ENCODE measurements at places on chromosomes 4 and X.

DNA sequence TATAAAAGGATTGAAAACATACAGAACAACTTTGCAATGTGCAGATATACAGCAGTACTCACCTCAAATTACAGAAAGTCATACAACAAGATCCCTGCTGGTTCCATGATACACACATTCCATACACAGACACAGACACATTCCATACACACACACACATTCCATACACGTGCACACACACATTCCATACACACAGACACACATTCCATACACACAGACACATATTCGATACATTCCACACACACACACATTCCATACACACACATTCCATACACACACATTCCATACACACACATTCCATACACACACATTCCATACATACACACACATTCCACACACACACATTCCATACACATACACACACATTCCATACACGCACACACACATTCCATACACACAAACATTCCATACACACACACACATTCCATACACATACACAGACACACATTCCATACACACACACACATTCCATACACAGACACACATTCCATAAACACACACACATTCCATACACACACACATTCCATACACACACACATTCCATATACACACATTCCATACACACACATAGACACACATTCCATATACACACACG, 13.7 kb downstream of the LINC00632 start:
- DNase-seq, result peak; percentile 48

DNA sequence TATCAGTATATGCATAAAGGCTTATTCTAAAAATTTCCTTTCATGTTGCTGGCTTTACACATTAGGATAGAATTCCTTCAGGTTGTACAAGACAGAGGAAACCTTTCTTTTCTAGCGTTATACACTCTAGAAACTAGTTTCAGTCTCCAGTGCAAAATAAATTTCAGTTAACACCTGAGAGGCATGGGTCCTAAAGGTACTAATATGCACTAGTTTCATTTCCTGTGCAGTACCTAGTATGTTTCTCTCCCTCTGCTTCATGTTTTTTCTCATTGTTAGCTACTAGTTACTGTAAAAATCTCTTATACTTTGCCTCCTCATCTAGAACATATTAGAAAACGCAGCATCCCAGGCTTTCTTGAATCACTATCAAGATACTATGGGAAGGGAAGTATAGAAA, 54.0 kb downstream of the SNX25 start:
- no peak for DNase-seq

DNA sequence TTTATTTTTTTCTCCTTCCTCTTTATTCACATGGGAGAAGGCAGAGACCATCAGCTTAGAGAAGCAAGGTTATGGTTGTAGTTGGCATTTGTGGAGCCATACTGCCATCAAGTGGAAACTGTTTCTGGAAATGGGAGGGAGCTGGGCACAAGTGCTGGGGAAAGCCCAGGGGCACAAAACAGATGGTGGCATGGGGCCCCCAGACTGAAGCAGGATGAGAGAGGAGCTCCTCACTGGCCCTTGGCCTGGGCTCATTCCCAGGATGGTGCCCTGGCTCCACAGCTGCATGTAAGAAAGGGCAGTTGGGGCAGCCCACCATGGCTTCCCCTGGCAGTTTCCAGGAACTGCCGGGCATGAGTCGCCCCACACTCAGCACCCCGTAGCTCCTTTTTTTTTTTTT, 59.2 kb downstream of the NBDY start:
- DNase-seq, result no peak

- DNase-seq, result no peak
Measured at GRCh38 chrX:86806786-86807185, 658.5 kb downstream of the DACH2 start.

DNA sequence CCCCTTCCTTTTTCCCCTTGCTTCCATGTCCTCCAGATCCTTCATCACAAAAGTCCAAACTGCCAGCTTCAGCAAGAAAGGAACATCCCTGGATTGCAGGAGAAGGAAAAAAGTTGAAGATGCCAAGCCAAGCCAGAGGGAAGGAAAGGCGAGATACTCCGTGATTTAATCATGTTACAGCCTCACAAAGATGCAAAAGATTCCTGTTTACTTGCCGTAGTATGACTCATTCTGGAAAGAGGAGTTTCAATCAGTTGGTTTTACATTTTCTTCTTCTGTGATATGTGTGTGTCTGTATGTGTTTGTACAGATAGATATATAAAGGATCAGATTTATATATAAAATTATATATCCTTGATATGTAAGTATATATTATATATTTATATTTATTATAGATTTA, 69.3 kb downstream of the BTC start:
- no peak for DNase-seq

DNA sequence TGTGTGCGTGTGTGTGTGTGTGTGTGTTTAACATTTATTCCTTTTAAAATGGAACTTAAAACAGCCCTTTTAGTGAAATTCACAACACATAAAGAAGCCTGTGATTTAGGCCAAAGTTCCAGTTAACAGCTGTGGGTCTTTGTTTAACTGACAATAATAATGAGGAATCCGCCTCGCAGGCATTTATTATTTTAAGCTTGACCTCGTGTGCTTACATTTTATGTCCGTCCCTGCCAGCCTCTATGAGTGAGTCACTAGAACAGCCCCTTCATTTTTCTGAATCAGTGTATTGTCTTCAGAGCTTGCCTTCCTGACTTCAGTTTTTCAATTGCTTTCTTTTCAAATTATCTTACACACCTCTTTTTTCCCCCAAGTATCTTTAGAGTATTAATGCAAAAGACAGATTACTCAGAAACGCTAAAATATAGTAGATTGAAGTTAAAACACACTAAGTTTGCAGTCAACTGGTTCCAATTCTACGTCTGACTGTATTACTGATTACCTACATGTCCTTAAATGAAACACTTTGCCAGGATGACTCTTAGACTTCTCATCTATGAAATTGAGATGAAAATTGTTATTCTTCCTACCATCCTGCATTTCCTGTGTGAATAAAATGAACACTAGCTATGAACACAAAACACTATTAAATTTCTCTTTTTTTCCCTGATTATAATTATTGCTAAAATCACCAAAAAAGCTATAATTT, 319.6 kb upstream of the HS3ST1 start:
- DNase-seq, result peak; percentile 32
